ENCODE measurements at places on chromosomes 2 and 18.

- no peak for DNase-seq
These were observed 137.6 kb upstream of the ALPP start for GRCh38 chr2:232240906-232241305.

- no peak for DNase-seq
These were observed 33.0 kb upstream of the LRRC30 start for GRCh38 chr18:7197854-7198253.

DNA sequence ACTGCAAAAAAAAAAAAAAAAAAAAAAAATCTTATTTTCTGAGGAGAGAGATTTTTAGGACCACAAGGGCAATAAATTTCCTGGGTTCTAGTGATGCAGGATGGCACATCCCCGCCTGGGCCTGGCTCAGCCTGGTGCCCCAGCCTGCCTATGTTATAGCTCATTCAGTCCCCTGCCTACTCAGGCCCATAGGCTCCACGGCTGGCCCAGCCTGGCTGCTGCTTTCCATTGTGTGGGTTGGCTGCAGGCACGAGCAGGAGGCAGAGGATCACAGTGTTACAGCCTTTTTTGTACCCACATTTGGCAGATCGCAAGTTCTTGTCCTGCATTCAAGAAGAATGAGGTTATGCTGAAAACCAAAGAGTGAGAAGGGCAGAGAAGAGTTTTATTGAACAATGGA, 2.8 kb upstream of the SULT6B1 start:
- DNase-seq: no peak

DNA sequence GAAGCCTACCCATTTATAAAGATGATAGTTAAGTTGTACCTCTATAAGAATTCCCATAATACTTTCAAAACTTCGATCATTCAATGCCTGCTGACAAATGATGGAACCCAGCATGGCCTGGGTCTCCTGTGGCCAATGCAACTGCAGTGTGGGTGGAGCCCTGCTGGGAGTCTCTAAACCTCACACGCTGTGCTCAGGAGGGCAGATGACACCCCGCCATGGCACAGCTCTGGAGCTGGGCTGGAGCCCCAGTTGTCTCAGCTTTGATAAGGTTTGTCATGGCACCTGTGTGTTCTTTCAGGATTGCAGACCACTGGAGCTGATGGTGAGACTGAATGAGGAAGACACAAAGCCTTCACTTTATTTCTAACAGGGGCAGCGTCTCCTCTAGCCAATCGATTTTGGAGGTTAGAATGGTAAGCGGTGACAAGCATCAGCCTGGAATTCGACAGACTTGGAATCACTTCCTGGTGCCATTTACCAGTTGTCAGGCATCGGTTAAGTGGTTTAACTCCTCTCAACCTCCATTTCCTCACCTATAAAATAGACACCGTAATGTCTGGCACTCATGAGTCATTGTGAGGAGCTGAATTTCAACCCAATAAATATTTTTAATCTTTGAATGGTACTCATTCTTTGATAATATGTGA, 383.6 kb upstream of the SALL3 start:
- no peak for DNase-seq

All from EL (cell line).